ENCODE measurements at places on chromosomes 13 and 19.

- DNase-seq, result no peak
Measured at GRCh38 chr19:29727906-29728305, 12.8 kb upstream of the C19orf12 start.

- no peak for DNase-seq
Measured at GRCh38 chr13:37340901-37341670, 235.6 kb upstream of the CSNK1A1L start.

- no peak for DNase-seq
Measured at GRCh38 chr13:43270130-43270830, 246.9 kb downstream of the DNAJC15 start.

GRCh38 chr13:29923554-29924481 lies 73.4 kb upstream of the UBL3 start:
- DNase-seq, result peak; percentile 32

GRCh38 chr13:34462843-34463242 lies 479.2 kb upstream of the NBEA start:
- no peak for DNase-seq

DNA sequence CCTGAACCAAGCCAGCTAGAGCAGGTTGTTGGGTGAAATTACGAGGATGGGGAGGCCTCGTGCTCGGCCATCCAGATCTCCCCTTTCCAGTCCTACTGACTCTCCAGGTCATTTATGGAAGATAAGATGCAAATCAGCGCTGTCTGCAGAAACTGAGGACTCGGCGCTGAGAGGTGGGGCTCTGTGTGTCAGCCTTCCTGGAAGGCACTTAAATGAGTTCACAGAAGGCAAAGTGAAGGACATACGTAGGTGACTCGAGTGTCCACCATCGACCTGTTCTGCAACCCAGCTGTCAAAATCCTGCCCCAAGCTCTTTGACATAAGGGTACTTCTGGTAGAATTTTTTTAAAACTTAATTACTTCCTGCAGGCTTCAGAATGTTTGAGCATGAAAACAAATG lies 86.4 kb downstream of the RAB20 start:
- DNase-seq, result no peak

GRCh38 chr13:37715606-37716015 lies 117.0 kb upstream of the POSTN start:
- no peak for DNase-seq

DNA sequence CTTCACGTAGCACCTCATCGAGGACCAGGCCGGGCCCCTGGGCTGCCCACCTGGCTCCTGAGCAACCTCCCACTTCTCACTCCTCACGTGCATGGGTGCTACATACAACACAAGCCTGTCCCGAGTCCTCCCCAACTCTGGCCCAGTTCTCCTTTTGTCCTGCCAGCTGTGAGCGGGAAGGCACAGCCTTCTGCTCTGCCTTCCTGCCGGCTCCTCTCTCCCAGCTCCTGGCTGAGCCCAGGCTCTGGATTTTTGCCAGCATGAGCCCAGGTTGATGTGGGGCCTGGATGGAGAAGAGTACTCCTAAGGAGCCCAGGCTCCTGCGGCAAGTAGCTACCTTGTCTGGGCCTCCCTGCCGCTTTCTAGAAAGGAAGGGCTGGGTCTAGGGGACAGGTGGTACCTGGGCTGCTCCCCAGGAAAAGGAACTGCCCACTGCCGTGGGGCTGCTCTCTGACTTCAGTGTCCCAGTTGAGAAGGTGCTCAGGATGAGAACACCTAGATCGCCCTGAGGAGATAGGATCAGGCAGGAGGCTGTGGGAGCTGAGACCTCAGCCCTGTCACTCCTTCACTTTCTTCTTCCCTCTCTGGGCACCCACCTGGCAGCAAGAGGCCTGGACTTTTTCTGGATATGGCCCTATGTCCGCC lies 23.6 kb downstream of the LYL1 start:
- DNase-seq, result no peak

DNA sequence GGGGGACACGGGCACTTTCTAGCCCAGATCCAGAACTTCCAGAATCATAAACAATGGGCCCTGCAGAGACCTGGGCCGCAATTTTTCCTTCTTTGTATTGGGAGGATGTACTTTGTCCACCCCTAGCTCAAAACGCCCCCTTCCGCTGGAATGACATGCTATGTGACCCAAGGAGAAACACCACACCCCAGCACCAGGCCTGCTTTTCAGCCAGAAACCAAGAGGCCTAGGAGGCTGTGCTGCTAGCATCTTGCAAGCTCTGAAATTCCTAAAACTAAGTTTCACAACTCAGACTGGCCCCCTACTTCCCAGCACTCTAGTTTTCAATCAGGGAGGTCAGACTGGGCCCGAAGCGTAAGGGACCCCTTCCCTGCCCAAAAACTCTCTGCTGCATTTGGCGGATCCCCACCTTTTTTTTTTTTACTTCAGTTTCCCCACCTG lies 538 bp downstream of the LSM4 start:
- peak; percentile 65 for DNase-seq

- no peak for DNase-seq
Measured at GRCh38 chr19:46482631-46483030, 11.3 kb upstream of the PNMA8A start.

GRCh38 chr19:20237773-20238623 lies 71.0 kb downstream of the ZNF486 start:
- DNase-seq, result peak; percentile 80

DNA sequence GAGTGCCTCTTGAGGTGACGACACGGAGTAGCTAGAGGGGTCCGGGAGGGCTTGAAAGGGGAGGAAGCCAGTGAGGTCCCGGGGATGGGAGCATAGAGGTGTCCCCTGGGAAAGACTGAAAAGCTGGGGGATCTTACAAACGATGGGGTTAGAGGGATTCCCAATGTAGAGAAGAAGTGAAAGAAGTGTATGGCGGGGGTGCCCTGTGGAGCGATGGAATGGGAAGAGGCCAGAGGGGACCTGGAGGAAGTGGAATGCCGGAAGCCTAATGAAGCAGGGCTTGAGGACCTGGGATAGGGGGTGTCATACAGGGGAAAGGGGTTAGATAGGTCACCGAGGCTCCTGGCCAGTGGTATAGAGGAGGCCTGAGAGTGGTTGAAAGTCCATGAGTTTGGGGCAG lies 580 bp downstream of the AP2A1 start:
- DNase-seq, result no peak

DNA sequence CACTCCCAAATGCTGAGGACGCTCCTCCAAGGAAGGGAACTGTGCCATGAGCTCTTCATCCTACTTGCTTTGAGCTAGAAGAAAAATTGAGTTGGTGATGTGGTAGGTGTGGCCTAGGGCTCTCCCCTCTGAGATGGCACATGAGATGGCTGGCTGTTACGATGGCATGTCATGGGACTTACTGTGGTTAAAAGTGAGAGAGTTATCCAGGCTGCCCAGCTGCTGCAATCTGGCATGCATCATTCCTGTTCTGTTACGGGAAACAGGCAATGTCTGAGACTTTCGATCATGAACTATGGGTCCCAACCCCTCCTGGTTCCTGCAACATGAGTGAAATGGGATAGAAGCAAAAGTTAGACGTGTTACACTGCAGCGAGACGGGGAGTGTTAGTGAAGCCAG lies 93.3 kb upstream of the SLC15A1 start:
- DNase-seq, result no peak

GRCh38 chr19:50005428-50005827 lies 19.7 kb downstream of the VRK3 start:
- no peak for DNase-seq

DNA sequence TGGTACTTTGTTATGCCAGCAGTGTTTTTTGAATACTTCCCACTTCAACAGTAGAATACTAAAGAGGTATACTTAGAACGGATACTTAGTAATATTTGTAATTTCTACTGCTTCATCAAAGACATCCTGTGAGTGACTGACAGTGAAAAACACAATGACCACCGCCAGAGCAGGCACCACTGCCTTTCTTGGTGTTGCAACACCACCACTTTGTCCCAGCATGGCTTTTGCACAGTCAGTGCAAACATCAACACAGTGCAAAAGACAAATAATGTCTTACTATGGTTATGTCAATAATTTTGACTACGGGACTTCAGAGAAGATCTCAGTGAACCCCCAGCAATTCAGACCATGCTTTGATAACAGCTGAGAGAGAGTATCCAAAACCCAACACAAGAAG lies 220.5 kb downstream of the RBM26 start:
- DNase-seq, result no peak

- DNase-seq, result no peak
Measured at GRCh38 chr19:9741476-9742171, 26.9 kb downstream of the ZNF846 start.

- DNase-seq, result no peak
Measured at GRCh38 chr13:97896446-97896845, 57.0 kb upstream of the IPO5 start.
